ENCODE measurements at places on chromosomes 2 and 18.

DNA sequence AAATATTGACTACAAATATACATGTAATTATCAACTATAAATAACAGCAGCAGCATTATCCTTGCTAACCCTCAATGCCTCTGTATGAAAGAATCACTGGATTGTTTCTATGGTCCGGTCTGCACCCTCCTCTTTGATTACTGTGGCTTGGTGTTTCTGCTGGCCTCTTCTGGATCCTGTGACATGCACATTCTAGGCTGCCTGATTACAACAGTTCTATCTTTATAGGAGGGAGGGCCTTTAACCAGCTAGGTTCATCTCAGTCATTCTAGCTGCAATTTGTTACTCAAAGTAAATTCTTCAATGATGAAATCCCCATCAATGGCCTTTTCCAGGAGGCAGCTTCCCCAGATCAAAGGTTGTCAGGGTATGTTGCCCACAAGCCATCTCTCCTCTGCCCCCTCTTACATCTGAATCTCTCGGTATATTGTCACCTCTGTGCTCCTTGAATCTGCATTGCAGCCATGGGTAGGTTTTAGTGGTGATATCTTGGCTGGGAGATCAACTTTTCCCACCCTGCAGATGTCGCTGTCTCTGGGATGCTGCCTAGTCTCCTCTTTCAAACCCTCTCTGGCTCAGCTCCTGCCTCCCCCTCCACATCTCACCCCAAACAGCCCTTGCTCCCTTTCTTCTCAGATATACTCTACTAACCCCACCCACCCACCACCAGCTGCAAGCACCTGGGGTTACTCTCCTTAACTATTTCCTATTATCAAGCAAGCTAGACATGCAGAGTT lies 106.2 kb upstream of the BZW1 start:
- DNase-seq, result peak; percentile 60

GRCh38 chr2:128420131-128420530 lies 101.5 kb upstream of the HS6ST1 start:
- DNase-seq, result peak; percentile 17

GRCh38 chr2:138079976-138080375 lies 115.7 kb downstream of the HNMT start:
- DNase-seq, result no peak

DNA sequence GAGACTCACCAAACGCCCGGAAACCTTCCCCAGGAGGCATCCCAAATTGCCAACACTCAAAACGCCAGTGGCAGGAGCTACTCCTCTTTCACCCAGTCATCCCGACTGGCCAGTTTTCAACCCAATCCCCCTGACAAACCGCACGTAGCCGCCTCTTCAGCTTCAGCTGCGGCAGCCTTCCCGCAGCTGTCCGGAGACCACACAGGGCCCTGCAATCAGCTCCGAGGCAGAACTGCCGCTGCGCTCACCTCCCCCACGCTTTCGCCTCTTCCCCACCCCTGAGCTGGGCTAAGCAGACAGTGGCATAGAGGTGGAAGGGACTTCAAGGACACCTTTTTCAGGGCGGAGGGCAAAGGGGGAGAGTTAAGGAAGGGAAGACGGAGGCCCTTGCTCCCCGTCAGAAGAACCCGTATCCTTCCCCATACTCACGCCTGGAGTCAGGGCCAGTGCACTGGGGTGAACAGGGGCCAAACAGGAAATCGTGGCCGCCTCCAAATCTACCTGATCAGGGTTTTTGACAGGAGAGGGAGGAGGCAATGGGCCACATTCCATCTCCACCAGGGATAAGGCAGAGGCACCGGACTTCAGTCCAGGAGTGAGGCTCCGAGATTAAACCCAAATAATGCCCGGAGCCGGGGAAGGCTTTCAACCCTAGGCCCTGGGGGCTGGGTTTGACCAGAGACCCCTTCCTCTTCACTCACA lies 16.9 kb downstream of the CYP26B1 start:
- peak; percentile 62 for DNase-seq

DNA sequence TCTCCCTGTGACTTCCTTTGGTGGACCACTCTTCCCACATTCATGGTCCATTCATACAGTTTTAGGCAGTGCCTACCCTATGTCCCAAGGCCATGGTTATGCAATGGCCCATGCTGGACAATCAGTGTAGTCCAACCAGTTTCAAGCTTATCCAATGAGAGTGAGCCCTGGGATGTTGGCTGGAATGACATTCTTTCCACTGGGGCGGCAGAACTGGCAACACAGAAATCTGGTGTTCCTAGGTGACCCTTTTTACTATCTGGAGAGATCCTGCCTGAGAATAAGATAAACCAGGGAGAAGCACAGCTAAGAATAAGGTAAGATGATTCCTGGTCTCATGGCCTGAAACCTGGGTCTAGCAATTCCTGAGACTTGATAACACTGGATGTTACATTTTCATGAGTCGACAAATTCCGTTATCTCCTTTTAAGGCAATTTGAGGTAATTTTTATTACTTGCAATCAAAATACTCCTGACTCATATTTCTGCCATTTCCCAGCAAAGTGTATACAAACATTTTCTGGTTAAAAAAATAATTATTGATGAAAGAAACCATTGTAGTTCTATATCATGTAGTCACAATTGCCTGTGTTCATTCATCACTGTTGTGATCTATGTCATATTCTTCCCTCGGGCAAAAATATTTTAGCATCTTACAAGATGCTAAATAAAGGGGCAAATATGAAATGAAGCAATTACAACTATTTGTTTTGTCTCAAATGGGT lies 271.5 kb upstream of the LYPD1 start:
- DNase-seq, result no peak

DNA sequence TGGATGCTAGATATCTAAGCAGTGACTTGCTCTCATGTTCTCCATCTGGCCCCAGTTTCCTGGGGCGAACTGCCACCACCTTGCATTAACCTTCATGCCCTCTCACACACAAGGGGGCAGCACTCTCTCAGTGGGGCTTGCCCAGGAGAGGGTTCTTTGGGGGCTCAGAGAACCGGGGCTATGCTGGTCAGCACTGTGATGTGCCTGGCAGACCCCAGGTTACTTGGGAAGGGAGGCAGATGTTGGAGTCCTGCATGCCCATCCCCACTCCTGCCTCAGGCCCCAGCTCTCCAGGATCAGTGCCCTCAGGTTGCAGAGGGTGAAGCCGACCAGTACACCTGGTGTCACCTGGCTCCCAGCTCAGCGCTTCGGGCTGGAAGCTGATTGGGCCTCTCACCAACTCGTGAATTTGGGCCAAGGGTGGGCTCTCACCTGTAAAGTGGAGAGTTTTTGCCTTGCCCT lies 396.2 kb upstream of the HS6ST1 start:
- peak; percentile 47 for DNase-seq
